ENCODE measurements at places on chromosomes 12 and 14.
A peak's percentile ranks its signal among the peaks of the same experiment; 100 is the strongest.

DNA sequence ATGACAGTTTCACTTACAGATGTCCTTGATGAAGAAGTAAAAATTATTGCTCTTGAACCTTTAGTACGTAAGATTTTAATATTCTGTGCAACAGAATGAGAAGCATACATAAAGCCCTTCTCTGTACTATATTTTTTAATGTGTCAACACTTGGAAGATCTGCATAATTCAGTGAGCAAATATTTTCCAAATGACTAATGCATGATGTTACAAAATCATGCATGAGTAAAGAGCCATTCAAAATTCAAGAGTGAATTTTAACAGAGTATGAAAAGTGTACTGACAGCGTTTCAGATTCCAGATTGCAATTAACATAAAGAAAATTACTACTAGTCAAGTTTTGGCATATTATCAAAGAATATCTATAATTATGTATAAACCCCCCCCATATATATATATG, 101.4 kb upstream of the BBS10 start:
- DNase-seq: no peak

DNA sequence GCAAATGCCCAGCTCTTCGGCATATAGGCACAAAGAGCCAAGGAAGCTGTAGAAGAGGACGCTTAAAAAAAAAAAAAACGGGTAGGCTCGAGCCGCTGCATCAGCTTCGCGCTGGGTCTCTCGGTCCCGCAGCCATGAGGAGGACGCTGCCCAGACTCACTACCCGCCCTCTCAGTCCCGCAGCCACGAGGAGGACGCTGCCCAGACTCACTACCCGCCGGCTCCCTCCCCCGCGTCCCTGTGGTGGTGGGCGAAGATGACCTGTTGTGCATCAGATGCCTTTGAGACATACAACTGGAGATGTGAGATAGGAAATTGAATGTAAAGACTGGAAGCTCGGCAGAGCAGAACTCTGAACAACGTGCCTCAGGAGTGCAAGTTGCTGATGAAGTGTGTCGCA, 11.4 kb upstream of the SPSB2 start:
- no peak for DNase-seq

GRCh38 chr12:104828015-104828414, 130.1 kb downstream of the SLC41A2 start:
- DNase-seq: no peak

DNA sequence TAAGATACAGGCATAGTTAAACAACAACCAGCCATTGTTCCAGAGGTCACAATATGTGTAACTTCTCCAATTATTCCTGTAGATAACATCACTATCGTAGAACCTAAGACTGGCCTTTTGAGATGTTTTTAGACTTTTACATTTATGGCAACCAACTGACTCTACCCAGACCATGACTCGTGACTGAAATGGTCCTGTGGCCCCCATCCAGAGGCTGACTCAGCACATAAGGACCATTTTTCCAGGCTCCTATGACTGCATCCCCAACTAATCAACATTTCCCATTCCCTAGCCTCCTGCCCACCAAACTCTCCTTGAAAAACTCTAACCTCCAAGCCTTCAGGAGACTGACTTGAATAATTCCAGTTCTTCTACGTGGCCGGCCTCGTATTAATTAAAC, 52.6 kb upstream of the NID2 start:
- no peak for DNase-seq

DNA sequence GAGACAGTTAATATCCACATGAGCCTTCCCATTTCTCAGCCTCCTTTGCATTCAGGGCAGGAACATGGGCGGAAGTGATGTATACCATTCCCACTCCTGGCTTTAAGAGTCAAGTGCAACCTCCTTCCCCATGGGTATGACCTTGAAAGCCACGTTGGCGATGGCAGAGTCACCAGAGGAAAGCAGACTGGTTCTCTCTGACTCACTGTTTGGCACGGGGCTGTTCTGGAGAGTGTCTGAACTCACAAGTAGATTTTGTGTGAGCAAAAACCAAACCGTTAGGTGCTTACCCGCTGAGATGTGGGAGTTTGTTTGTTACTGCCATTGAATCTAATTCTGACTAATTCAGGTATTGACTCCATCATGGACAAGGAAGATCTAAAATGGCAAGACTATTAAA, 36.7 kb upstream of the PZP start:
- no peak for DNase-seq

DNA sequence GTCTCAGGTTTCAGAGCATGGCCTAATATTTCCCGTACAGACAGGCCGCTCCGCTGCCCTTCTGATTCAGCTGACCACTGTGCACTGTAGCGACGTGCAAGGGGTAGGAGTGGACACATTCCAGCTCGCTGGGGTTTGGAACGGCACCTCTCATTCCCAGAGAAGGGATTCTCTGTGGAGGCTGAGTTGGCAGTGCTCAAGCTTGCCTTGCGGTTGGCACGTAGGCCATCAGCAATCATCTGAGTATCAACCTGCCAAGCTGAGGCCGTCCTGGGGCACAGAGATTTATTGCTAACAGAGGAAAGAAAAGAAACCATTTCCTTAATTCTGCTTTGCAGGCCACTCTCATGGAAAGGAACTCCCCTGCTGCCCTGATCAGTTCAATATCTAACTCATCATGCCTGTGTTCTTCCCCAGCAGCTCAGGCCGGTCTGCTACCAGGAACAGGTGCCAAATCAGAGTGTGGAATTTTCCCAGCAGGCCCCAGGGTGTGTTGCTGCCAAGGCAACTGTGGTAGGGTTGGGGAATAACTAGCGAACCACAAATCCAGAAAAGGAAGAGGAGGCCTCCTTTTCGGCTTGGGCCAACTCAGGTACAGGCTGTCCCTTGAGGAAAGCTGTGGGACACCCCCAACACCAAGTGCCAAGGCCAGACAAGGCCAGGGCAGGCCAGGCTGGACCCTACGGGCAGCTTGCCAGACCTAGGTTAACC, 92.5 kb downstream of the SSPN start:
- no peak for DNase-seq

DNA sequence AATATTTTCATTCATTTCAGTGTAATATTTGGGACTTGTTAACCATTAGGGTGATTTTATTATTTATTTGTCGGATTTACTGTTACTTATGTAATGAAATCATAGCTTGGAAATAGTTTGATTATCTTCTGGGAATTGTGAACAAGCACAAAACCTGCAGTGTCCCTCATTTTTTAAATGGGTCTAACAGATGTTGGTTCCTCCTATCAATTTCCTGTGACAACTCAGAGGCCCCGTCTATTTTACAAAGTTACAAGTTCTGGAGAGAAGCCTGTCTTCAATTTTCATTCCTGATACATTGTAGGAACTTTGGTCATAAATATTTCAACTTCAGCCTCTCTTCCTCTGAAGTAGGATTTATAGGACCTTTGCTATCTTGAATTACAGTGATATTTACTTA, 101.8 kb upstream of the DNM1L start:
- DNase-seq: no peak

- no peak for DNase-seq
Observed at GRCh38 chr12:54045868-54046521, 7.6 kb upstream of the HOXC4 start.

- no peak for DNase-seq
Observed at GRCh38 chr12:119432949-119433348, 98.4 kb downstream of the CCDC60 start.

- DNase-seq: no peak
Observed at GRCh38 chr12:111904446-111904975, 62.5 kb downstream of the MAPKAPK5 start.

DNA sequence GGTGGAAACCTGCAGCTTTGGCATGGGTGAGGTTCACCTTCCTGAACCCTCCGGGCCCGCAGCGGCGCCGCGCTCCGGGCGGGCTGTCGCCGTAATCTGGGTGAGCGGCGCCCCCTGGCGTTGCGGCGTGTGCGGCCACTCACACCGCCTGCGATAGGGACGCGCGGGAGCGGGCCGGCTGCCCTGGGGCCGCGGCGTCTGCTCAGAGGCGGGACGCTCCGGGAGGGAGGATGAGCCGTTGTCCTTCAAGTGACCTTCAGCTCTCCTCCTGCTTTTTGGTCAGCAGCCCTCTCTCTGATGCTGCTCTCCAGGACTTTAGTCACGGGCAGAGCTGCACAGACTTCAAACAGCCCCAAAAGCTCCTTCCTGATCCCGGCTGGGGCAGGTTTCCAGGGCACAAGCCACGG, 211.7 kb upstream of the FKBP4 start:
- no peak for DNase-seq

GRCh38 chr12:54479421-54479820, 6.0 kb upstream of the GTSF1 start:
- DNase-seq: no peak

- DNase-seq: no peak
Observed at GRCh38 chr12:65269603-65270002, 8.9 kb upstream of the MSRB3 start.

- no peak for DNase-seq
Observed at GRCh38 chr12:78938341-78939084, 73.9 kb downstream of the SYT1 start.

DNA sequence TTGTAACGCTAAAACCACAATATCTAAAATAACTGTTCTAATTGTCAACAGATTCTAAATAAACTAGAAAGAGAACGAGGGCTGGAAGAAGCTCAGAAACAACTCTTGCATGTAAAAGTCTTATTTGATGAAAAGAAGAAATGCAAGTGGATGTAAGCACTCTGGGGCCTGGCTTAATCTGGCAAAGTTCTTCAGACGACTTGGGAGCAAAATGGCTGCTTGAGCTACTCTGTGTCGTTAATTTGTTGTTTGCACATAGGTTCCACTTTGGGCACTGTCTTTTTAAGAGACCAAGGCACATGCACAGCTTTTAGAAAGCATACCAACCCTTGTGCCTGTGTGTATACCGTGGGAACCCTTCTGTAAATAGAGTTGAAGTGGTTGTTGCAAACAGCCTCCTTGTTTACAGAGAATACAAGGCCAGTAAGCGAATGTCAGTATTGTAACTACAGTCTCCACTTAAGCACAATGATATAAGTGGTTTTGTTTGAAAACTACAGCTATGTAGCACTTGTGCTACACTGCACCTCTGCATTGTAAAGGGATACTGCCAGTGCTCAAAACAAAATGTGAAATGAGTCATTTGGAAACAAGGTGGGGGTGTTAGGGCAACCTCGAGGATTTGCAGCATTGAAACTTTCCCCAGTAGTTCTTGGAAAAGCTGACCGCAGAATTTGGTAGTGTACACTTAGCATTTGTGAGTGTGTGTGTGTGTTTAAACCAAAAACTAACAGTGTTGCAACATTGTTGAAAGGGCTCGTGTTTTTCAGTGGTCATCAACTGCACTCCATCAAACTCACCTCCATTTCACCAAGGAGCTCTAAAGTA, 154.3 kb downstream of the CEP83 start:
- DNase-seq: peak; percentile 49

DNA sequence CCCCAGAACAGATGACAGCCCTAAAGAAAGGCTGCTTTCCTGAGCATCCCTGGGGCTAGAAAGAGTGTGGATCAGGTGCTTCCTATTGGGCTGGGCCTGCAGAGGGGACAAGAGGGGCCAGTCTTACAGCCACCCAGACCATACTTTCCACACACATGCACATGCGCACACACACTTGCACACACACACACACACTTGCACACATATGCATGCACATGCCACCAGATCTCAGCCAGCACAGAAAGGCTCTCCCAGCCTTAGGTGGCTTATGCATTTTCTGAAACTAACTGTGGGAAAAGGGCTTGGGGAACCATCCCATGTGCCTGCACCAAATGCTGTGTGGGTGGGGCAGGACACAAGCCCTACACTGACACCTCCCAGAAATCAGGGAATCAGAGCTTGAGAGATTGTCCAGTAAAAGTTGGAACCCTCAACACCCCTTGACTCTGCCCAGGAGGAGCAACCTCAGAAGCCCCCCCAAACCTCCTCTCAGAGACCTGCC, 2.5 kb upstream of the DIO3 start:
- no peak for DNase-seq

DNA sequence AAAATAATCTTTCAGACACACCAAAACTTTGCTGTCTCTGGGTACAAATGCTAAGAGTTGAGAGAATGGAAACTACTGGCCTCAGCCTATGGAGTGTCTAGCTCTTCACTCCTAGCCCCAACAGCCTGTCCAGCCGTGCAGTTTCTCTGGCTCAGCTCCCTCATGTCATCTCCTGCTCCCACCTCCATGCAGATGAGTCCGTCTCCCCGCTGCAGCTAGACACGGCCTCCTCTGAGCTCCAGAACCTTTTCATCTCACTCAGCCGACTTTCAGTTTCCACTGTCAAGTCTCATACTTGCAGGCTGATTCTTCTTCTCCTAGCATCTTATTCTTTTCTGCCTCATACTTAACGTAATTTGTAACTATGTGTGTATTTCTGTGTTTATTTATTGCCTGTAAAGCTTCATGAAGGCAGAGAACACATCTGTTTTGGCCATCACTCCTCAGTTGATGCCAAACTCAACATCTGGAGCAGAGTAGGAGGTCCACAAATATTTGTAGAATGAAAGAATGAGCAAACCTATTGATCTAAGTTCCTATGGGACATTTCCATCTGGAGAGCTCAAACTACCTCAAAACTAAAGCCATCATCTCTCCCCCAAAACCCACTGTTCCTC, 139.8 kb upstream of the PWP1 start:
- no peak for DNase-seq

DNA sequence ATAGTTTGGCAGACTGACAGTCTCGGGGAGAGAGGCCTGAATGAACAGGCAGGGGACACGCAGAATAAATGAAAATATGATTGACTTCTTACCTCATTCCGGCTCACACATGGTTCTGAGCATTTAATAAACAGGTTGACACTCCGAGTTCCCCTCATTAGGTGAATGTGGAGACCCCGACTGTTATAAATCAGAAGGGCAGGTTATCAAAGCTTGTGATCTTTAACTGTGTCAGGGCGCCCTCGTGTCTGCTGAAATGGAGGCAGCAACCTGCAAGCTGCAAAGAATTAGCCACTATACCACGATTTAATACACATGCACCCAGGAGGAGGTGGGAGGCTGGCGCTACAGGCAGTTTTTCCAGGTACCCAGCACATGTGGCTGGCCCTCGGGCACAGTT, 627.5 kb downstream of the MED13L start:
- DNase-seq: no peak

- no peak for DNase-seq
Observed at GRCh38 chr12:14982562-14982961, 9.7 kb downstream of the PDE6H start.

DNA sequence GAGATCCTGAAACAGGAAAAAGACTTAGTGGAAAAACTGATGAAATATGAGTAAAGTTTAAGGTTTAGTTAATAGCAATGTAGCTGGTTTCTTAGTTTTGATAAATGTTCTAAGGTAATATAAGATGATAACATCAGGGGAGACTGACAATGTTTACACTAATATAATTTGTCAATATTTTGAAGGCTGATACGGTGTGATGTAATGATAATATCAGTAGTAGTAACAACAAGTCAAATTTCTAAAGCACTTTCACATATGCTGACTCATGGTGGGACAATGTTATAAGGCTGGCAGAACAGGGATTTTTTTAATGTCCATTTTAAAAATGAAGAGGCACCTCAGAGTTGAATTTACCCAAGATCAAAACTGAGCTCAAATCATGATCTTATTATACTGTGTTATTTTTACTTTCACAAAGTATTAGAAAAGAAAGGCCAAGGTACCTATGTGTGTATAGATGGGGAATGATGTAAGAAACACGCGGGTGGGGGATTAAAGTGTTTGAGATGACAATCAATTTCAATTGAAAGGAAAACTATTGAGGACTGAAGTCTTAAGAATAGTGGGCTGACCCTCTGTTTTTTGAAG, 2.4 kb upstream of the FLRT2 start:
- DNase-seq: no peak

All from CD4-positive, alpha-beta T cell treated with Interleukin-4 for 4 hours (primary cell).